Endothelial cell of umbilical vein (primary cell): ENCODE measurements at places on chromosomes 7 and 10.

DNA sequence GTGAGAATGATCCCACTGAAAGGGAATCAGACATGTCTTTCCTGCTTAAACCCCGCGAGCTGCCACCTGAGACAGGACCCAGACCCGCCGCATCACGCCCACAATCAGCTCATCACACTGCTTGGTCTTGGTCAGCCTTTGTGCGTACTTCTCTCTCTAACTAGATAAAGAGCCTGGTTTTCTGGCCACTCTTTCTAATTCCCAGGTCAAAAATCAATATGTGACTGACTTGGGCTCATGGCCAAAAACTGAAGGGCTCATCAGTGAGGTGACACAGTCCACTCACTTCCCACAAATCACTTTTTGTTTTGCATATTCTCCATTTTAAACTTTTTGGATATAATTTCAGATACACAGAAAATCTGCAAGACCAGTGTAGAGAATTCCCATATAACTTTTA is 247.3 kb downstream of the DIP2C start:
- no peaks in the 10 kb centered on the region for H3K27me3 ChIP-seq
- no peak overlapping the region for H3K27ac ChIP-seq
- no peak for DNase-seq
- no peak overlapping the region for H3K4me3 ChIP-seq
- H3K36me3 ChIP-seq, result no peaks in the 10 kb centered on the region

GRCh38 chr10:60339757-60340156 is 49.9 kb downstream of the ANK3 start:
- H3K4me3 ChIP-seq, result no peak overlapping the region
- DNase-seq, result no peak
- H3K36me3 ChIP-seq, result no peaks in the 10 kb centered on the region
- H3K27me3 ChIP-seq, result no peaks in the 10 kb centered on the region
- no peaks in the 10 kb centered on the region for H3K4me1 ChIP-seq

GRCh38 chr7:128889121-128889520 is 21.4 kb downstream of the KCP start:
- H3K4me1 ChIP-seq, result no peaks in the 10 kb centered on the region
- H3K27me3 ChIP-seq, result peaks cover 14% of the 10 kb centered on the region
- no peaks in the 10 kb centered on the region for H3K36me3 ChIP-seq
- no peak for DNase-seq

GRCh38 chr10:122144199-122144598 is 126.9 kb upstream of the BTBD16 start:
- H3K36me3 ChIP-seq, result no peaks in the 10 kb centered on the region
- H3K27me3 ChIP-seq, result no peaks in the 10 kb centered on the region
- peaks cover 54% of the 10 kb centered on the region for H3K4me1 ChIP-seq
- no peak overlapping the region for H3K27ac ChIP-seq

DNA sequence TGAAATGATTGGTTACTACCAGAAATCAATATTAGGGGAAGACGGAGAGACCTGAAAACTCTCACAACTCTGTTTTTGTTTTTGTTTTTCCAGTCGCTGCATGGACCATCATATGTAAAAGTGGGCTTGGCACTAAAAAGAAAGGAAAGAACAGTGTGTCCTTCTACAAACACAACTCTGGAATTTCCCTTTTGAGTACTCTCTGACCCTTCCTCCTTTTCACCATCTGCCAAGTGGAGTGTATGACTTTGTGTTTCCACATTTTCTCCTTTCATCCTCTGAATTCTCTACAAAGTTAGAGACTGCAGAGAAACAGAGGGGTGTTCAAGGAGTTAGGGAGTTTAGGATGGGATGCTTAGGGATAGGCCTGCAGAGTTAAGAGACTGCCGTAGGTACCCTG is 92.0 kb downstream of the MDFIC start:
- no peak overlapping the region for H3K4me3 ChIP-seq
- no peak for DNase-seq
- peaks cover 4% of the 10 kb centered on the region for H3K4me1 ChIP-seq
- no peaks in the 10 kb centered on the region for H3K27me3 ChIP-seq
- no peak overlapping the region for H3K27ac ChIP-seq

DNA sequence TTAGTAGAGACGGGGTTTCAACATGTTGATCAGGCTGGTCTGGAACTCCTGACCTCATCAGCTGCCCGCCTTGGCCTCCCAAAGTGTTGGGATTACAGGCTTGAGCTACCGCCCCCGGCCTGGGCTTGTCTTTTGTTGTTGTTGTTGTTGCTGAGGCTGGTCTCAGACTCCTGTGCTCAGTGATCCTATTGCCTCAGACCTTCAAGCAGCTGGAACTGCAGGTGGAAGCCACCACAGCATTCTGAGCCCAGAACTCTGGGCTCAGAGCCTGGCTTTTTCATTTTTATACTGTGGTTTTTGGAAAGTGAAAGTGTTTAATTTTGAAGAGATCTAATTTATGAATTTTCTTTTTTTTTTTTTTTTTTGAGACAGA is 16.2 kb upstream of the DNAJB6 start:
- H3K36me3 ChIP-seq, result no peaks in the 10 kb centered on the region
- DNase-seq, result no peak
- no peak overlapping the region for H3K27ac ChIP-seq
- H3K4me1 ChIP-seq, result no peaks in the 10 kb centered on the region

GRCh38 chr7:154287356-154287755 is 235.2 kb downstream of the DPP6 start:
- H3K4me1 ChIP-seq, result no peaks in the 10 kb centered on the region
- H3K4me3 ChIP-seq, result no peak overlapping the region
- no peak overlapping the region for H3K27ac ChIP-seq
- no peaks in the 10 kb centered on the region for H3K27me3 ChIP-seq

GRCh38 chr10:34320265-34320664 is 494.8 kb downstream of the PARD3 start:
- peaks cover 6% of the 10 kb centered on the region for H3K4me1 ChIP-seq
- DNase-seq, result no peak
- H3K4me3 ChIP-seq, result no peak overlapping the region
- no peaks in the 10 kb centered on the region for H3K27me3 ChIP-seq

GRCh38 chr10:78763234-78763633 is 305.5 kb upstream of the ZMIZ1 start:
- H3K4me1 ChIP-seq, result no peaks in the 10 kb centered on the region
- H3K27me3 ChIP-seq, result no peaks in the 10 kb centered on the region
- H3K36me3 ChIP-seq, result no peaks in the 10 kb centered on the region
- no peak overlapping the region for H3K4me3 ChIP-seq
